ENCODE measurements at places on chromosomes 3 and 15.
A peak's percentile ranks its signal among the peaks of the same experiment; 100 is the strongest.

DNA sequence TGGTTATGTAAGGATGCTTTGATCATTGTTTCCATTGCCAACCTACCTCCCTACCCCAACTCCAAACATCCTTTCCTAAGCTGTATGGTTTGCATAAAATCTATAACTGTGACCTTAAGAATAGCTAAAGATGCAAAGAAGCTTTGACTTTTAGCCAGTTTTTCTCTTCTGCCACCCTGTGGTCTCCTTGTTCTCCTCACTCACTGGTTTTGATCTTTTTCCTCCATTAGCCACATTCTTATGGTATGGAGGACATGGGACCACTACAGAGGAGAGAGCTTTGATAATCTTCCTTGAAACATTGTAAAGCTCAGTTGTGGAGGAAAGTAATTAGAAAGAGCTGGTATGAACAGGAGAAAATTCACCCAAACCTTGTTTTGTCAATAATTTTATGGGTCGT is 115.9 kb downstream of the NEK11 start:
- no peak for DNase-seq

GRCh38 chr3:75296858-75297257 is 367.3 kb upstream of the FRG2C start:
- DNase-seq = no peak

- no peak for DNase-seq
These were observed 22.9 kb downstream of the ITPR1 start for GRCh38 chr3:4515916-4516579.

DNA sequence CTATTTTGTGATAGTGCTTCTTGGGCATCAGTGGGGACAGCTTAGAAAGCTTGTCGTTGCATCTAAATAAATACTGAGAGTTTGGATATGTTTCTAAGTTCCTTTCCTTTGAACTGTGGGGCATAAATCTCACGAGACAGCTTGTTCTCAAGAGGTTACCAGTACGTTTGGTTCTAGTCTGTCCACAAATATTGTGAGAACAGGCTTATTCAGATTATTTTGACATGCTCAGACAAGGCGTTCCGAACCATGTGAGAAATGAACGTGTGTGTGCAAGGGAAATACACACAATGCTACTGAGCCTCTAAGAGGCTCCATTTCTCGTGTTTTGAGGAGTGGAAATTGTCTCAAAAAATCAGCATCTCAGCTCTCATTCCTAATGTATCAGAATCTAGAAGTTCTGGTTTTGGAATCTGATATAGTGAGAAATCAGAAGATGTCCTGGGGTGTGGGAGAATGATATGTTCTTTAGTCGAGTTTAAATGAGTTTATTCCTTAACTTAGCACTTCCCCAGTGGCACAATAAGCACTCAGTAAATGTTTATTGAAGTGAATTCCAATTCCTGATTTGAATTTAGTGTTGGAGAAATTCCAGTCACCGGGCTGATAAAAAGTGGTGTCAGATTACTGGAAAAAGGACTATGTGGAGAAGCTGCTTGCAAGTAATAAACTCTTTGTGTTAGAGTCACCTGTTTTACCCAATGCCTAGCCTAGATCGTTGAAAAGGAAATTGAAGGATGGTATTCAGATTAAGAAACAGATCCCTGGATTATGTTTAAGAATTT is 481.5 kb downstream of the LPP start:
- DNase-seq = no peak

GRCh38 chr3:124037326-124037725 is 45.4 kb upstream of the ROPN1 start:
- no peak for DNase-seq

DNA sequence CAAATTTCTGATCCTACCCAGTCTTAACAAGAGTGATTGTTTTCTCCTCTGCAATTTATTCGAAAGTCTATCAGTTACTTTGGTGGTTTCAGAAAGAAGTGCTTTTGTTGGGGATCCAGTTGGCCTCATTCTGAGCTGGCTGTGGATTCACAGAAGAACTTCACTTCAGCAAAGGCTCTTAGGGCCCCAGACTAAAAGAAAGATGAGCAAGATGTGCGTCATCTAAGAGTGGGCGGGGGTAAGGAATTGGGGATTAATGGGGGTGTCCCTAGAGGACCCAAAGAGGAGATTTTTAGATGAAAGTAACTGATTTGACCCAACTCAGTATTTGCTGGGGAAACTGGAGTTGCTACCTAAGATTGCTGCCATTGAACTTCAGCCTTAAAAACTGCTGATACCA is 63.9 kb upstream of the TSEN2 start:
- DNase-seq = no peak

GRCh38 chr3:62229211-62229610 is 144.1 kb downstream of the FEZF2 start:
- DNase-seq = peak; percentile 20

- peak; percentile 87 for DNase-seq
These were observed 281.9 kb upstream of the ONECUT1 start for GRCh38 chr15:53072077-53072476.

GRCh38 chr3:10365791-10366190 is 44.9 kb upstream of the SEC13 start:
- DNase-seq = no peak

GRCh38 chr3:138477801-138478200 is 43.4 kb downstream of the ESYT3 start:
- DNase-seq = no peak

- no peak for DNase-seq
These were observed 18.7 kb downstream of the TMEM43 start for GRCh38 chr3:14143271-14144225.

GRCh38 chr3:105933871-105934270 is 65.1 kb upstream of the CBLB start:
- no peak for DNase-seq

GRCh38 chr3:48084170-48084569 is 68.0 kb upstream of the MAP4 start:
- no peak for DNase-seq

DNA sequence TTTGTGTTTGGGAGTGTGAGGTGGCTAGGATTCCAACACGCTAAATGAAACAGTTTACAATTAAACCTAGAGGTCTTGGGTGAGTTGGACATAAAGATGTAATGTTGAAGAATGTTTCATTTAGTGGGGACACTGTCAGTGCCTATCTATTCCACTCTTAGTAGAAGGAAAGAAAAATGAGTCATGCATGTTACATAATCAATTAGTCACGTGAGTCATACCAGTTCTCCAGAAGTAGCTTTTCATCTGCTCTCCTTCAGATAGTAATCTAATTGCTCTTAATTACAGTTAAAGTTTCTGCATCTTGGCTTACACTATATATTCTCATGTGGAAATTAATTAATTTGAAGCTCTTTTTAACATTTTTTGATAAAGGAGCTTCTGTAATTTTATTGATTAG is 115.7 kb upstream of the P2RY1 start:
- DNase-seq = no peak

DNA sequence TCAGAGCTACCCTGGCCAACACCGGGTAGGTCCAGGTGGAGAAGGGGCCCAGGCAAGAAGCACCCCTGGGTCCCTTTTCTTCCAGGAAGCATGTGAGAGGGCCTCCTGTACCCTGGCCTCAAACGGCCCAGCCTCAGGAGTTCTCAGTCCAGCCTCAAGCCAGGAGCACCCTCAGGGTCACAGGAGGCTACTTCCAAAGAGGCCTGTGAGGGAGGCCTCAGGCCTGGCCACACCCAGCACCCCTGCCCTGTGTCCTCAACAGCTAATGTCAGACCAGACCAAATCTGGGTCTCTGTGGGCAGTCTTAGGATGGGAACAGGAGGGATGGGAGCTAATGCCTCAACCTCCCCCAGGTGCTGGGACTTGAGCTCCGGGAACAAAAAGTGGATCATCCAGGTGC is 23.5 kb downstream of the PTH1R start:
- no peak for DNase-seq

DNA sequence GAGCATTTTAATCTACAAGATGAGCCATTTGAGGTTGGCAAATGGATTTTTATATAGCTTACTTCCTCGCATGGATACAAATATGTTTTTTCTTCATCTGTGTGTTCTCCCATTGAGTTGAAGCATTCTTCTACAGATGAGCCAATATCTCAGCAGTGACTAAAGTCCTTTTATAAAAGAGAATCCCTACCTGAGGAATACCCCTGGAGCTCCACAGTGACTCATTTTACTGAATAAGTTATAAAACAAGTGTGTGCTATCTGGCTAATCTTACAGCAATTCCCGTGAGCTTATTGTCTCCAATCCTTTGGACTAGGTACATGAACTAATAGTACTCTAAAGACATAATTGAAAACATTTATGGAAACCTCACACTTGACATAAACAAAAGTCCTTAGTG is 354.2 kb upstream of the BCHE start:
- DNase-seq = no peak

DNA sequence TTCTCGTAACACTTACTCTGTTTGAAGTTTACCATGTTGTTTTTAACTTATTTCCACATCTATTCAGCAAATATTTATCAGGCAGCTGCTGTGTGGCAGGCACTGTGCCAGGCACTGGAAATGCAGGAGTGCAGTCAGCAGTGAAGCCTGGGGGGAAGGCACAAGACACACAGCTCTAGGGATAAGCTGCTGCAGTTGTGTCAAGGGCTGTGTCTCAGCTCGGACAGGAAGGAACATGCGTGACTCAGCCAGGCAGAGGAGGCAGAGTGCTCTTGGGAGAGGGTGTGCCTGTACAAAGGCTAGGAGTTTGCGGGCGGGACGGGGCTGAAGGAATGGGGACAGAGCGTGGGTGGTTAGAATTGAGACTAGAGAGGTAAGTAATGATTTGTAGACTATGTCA is 24.7 kb downstream of the LYSMD4 start:
- DNase-seq = no peak

GRCh38 chr3:13461169-13462124 is 18.7 kb upstream of the HDAC11 start:
- DNase-seq = peak; percentile 91

- DNase-seq = no peak
These were observed 55.8 kb downstream of the TRPC1 start for GRCh38 chr3:142779591-142779990.

DNA sequence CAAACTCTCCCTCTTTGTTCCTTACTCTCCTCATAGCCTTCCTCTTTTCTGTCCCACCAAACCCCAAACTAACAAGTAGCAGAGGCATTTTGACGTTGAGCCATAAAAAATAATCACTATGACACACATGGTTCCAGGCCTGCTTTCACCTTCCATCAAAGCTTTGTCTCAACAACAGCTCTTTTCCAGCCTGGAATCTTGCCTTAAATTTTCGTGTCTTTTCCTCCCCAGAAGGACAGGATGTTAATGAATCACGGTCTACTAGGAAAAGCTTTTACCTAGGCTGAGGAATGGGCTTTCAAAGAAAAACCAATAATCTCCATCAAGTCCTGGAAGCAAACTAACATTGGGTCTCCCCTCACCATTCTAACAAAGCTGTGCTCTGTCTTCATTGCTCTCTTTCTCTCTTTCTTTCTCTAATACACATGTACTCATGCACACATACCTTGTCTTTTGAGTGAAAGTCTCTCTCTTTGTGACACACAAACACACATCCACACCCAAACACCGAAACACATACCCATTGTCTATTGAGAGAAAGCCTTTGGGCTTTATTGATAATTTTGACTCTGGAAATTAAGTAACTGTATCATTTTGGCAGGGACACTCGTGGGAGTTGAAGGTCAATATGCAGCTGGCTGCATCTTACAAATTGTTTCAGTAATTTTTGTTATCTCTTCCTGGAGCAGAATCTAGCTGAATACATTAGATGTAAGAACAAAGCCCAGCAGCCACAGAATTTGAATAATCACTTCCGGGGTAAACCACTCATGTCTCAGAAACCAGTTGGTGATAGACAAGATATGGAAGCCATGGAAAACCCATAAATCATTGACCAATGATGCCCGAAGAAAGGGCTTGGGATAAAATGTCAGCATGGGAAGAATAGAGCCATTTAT is 107.4 kb upstream of the SLC4A7 start:
- DNase-seq = no peak

- DNase-seq = no peak
These were observed 158.1 kb downstream of the DIPK2A start for GRCh38 chr3:144129536-144130214.

DNA sequence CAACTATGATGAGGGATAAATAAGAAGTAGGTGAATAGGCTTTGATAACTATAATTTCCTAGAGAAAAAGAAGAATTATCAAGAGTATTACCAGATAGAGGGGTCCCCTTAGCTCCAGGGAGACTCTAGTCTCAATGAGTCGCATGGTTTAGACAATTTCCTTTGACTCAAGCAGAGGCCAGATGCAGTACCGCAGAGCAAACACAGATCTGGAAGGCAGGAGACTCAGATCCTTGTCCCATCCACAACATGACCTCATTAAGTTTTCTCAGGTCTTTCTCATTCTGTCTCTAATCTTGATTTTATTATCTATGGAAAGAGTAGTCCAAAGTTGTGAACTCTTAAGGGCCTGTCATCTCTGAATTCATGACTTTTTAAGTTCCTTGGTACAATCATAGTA is 987.9 kb downstream of the NTRK3 start:
- no peak for DNase-seq

DNA sequence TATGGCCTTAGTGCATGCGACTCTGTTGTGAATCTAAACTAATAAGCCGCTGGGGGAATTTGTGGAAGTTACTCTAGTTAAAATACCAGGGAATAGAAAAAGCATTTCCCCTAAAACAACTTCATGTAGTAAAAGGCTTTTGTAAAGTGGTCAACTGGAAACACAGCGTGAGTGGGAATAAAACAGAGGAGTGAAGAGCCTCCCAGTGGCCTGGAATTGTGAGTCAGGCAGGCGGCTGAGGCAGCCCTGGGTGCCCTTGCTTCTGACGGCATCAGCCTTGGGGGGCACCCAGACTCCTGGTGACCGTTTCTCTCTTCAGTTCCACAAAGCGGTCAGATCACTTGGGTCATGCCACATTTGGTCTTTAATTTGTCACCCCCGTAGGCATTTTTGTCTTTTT is 108.4 kb downstream of the GHSR start:
- DNase-seq = no peak

GRCh38 chr3:188242436-188243123 is 88.6 kb downstream of the LPP start:
- DNase-seq = no peak

Measured in iPS-NIHi11 (cell line).